Stimulated activated CD4-positive, alpha-beta T cell treated with anti-CD3 and anti-CD28 coated beads, Interleukin-15, amount 100 ng/mL, for 24 hours (primary cell): ENCODE measurements at places on chromosomes 12 and 14.

DNA sequence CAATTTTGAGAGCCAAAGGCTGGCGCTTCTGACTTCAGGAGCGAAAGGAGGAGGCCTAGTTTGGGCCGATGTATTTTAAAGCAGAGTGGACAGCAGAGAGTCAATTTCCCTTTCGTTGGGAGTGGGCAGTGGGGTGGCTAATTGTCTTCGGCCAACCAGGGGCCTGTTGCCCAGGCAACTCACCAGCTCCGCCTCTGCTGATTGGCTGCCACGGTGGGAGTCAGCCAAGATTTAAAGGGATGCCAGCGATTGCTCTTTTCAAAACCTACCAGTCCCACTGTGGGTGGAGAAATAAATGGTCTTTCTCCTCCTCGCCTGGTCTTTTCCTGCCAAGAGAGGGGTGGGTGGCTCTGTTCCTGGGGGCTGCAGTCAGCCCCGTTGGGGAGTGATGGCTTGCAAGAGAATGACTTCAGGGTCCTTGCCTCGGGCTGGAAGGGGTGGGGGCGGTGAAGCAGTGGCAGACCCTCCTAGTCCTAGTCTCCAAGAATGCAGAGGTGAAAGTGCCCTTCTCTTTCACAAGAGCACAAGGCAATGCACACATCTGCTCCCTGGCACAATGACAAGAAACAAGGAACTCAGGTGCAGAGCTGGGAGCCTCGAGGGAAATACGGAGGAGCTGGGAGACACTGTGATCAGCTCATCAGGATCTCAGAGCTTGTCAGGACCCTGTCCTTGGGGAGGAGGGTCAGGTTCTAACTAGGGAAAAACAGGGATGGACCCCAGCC, 37.7 kb downstream of the RASAL1 start:
- DNase-seq: no peak

DNA sequence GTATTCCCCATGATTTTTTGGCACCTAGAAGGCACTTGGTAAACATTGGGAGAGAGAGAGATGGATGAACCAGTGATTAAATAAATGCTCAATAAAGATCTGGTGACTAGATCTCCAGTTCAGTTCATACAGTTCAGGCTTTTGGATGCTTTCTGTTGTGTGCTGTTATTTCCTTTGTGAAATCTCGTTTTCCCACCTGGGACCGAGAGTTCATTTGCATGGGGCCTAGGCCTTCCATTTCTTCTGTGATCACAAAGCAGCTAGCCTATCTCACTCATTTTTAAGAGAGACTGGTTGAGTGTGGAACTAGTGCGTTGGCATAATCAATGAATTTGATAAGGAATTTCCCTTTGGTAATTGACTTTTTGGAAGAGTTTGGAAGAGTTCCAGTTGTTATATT, 104.0 kb downstream of the VRK1 start:
- DNase-seq: no peak

- no peak for DNase-seq
Measured at GRCh38 chr12:116528065-116528464, 31.1 kb upstream of the MAP1LC3B2 start.

- no peak for DNase-seq
Measured at GRCh38 chr14:79016828-79017505, 846.8 kb downstream of the NRXN3 start.

- DNase-seq: no peak
Measured at GRCh38 chr12:86698641-86698980, 442.4 kb upstream of the MGAT4C start.

DNA sequence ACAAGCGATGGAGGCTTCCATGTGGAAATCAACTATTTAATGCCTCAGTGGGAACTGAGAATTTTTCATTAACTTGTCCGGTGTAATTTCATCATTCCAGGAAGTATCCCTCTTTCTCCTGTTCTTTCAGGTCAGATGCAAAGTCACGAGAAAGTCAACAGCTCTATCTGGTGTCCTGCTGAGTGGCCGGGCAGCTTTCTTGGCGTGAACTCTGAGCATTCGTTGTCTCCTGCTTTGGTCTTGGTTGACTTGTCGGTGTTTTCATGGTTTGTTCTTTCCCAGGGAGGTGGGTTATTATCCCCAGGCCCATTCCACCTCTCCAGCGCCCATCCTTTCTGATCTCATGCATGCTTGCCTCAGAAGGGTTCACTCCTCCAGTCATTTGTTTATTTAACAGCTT, 149.1 kb downstream of the GLT1D1 start:
- no peak for DNase-seq

DNA sequence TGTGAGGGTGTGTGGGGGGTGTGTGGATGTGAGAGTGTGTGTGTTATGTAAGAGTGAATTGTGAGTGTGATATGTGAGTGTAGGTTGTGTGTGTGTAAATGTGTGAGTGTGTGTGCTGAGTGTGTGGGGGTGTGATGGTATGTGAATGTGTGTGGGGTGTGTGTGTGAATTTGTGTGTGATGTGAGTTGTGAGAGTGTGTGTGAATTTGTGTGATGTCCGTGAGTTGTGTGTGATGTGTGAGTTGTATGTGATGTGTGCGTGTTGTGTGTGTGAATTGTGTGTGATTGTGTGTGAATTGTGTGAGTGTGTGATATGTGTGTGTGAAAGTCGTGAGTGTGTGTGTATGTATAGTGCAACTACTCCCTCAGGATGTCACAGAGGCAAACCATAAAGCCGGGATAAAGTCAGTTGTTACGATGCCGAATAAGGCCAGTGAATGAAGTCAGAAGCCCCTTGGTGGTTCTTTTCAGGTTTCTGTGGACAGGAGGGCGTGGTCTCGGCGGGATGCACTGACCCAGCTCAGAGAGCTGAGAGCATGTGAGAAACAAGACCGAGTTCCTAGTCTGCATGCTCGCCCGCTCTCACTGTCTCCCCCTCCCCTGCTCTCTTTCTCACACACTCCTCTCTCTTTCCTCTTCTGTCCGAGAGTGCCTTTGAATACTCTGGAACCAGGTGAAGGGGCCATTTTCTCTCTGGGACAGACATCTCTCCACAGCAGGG, 71.8 kb upstream of the MAX start:
- DNase-seq: no peak

DNA sequence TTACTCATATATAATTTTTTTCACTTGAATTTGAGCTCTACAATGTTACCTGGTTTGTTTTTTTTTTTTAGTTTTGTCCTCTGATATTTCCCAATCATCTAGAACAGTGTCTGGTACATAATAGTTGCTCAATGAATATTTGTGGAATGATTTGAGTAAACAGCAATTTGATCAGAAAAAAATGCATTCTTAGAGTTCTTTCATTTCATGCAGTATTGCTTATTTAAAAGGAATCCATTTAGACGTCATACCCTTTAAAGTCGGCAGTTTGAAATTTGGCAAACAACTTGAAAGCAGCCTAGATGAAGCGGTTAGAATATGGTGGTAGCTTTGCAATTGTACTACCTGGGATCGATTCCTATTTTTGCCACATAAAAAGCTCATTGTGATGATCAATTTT, 140.0 kb downstream of the PDE3A start:
- no peak for DNase-seq

GRCh38 chr12:60165781-60166180, 570.0 kb downstream of the SLC16A7 start:
- DNase-seq: no peak

- no peak for DNase-seq
Measured at GRCh38 chr12:105888696-105889095, 250.1 kb downstream of the NUAK1 start.

GRCh38 chr12:92199819-92200576, 54.4 kb upstream of the BTG1 start:
- no peak for DNase-seq

GRCh38 chr14:90274019-90274418, 17.7 kb downstream of the PSMC1 start:
- peak; percentile 11 for DNase-seq

- no peak for DNase-seq
Measured at GRCh38 chr12:124930586-124930985, 16.1 kb upstream of the UBC start.

- DNase-seq: no peak
Measured at GRCh38 chr12:26286186-26286585, 90.8 kb downstream of the SSPN start.

GRCh38 chr12:75822416-75822815, 209.2 kb downstream of the PHLDA1 start:
- DNase-seq: no peak

DNA sequence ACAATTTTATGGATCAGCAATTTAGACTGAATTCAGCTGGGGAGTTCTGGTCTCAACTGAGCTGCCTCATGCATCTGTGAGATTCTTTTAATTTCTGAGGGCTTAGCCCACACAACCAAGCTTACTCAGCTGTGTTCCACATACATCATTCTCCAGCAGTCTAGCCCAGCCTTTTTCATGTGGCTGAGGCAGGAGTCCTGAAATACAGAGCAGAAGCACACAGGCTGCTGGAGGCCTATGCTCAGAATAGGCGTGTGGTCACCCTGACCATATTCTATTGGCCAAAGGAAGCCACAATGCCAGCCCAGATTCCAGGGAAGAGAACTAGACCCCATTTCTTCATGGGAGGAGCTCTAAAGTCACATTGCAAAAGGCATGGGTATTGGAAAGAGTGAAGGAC, 72.3 kb upstream of the DHRS4 start:
- DNase-seq: no peak

DNA sequence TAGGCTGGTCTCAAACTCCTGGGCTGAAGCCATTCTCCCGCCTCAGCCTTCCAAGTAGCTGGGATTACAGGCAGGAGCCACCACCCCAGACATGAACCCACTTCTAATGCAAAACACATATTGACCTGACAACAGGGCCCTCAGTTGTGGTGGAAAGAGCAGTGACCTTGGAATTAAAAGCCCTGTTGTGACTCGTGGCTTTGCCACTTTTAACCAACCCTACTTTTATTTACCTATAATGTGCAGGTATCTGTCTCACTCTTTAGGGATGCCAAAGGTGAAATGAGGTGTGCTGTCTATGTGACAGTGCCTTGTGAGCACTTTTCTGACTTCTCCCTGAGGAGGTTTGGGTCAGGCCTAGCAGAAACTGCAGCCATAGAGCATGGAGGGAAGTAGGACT, 132.8 kb upstream of the DNM1L start:
- DNase-seq: no peak

DNA sequence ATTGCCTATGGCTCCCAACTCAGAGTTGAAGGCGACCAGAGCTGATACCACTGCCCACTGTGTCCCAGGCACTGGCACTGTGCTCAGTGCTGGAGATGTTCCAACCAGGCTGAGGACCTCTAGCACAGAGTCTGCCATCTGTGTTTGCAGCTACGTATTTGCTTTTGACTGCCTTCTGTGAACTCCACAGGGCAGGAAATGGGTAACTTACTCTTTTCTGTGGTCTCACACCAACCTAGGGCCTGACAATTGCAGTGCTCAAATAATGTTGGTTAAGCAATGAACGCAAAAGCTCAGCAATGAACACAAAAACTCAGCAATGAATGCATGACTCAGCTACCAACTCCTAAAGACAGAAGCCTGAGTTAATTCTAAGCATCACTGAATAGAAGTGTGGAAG, 202.8 kb downstream of the NUAK1 start:
- DNase-seq: no peak

DNA sequence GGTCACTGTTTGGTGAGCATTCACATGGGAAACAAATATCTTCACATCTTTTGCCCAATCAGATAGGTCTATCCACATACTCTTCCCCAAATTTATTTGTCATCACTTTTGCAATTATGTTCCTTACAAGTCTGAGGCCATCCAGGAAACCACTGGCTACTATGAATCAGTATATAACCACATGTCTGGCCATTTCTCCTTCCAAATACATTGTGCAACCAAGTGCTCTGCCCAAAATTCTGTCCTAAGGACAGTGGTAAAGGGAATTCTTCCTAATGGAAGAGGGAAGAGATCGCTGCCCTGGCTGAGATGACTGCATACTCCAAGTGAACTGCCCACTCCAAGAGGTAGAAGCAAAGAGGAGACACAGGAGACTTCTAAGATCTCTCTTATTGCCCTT, 148.9 kb upstream of the MAX start:
- DNase-seq: no peak

GRCh38 chr12:95545731-95546490, 5.4 kb downstream of the USP44 start:
- no peak for DNase-seq

DNA sequence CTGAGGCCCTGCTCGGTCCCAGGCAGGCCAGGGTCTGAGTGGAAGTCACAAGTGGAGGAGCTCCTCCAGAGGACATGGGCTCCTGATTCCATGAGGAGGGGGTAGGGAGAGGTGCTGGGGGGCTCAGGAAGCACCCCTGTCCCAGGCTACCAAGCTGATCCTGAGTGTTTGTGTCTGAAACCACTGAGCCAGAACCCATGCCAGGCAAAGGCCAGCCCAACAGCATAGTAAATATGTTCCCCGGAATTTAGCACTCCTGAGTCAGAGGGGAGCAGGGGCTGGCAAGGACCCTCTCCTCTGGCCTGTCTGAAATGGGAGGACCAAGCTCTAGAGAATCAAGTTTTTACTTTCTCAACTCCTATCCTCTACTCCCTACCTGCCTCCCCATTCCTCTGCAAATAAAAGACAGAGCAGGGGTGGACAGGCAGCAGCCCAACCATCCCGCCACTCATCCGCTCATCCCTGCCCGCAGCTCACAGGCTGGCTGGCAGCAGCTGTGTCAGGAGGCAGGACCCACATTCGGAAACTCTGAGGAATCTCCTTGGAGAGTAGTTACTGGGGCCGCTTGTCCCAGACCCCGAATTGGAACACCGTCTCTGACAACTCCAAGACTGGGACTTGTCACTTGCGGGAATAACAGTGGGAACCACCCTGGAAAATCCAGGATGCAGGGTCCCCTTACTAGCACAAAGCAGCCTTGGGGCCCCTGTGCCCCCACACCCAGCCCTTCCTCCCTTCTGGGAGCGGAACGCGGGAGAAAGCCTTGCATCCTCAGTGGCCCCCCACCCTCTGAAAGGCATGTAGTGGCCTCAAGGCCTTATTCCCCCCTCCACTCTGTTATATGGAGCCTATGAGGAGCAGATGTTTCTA, 102.5 kb downstream of the ZFP36L1 start:
- no peak for DNase-seq

- no peak for DNase-seq
Measured at GRCh38 chr12:13603953-13604352, 377.4 kb downstream of the GRIN2B start.

- DNase-seq: no peak
Measured at GRCh38 chr14:75757644-75758402, 96.8 kb downstream of the TTLL5 start.

DNA sequence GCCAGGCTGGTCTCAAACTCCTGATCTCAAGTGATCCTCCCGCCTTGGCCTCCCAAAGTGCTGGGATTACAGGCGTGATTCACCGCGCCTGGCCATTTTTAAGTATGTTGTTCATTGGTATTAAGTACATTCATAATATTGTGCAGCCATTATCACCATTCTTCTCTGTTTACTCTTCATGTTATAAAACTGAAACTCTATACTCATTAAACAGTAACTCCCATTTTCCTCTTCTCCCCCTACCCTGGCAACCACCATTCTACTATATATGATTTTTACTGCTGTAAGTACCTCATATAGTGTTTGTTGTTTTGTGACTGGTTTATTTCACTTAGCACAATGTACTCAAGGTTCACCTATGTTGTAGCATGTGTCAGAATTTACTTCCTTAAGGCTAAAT, 23.1 kb downstream of the METAP2 start:
- no peak for DNase-seq
